Activated CD4-positive, alpha-beta memory T cell treated with anti-CD3 and anti-CD28 coated beads for 36 hours (primary cell): ENCODE measurements at places on chromosomes 16 and 17. TPM values are rescaled to one million over a fixed set of nuclear protein-coding genes. Genes with fewer than 3 reads are reported as not detected.
A peak's percentile ranks its signal among the peaks of the same experiment; 100 is the strongest.

GRCh38 chr16:86072328-86073102, 173.6 kb downstream of the IRF8 start:
- H3K4me1 ChIP-seq, result no peaks in the 10 kb centered on the region
- peak; percentile 57 for DNase-seq
- H3K27ac ChIP-seq, result no peak overlapping the region
- no peaks in the 10 kb centered on the region for H3K36me3 ChIP-seq
- peaks cover 20% of the 10 kb centered on the region for H3K27me3 ChIP-seq
- H3K4me3 ChIP-seq, result no peak overlapping the region

Gene HEATR9
- 0.24 TPM for total RNA-seq

GRCh38 chr17:62968445-62968923, 2.4 kb downstream of the TANC2 start:
- H3K4me1 ChIP-seq, result peaks cover 28% of the 10 kb centered on the region
- no peaks in the 10 kb centered on the region for H3K36me3 ChIP-seq
- no peak overlapping the region for H3K27ac ChIP-seq

Gene GLG1
- total RNA-seq, result 58.1 TPM

- no peak overlapping the region for H3K27ac ChIP-seq
- no peak overlapping the region for H3K4me3 ChIP-seq
- DNase-seq, result no peak
- peaks cover 7% of the 10 kb centered on the region for H3K4me1 ChIP-seq
- peaks cover 4% of the 10 kb centered on the region for H3K27me3 ChIP-seq
These were observed 41.5 kb upstream of the CBFA2T3 start for GRCh38 chr16:89018282-89019158.

Gene AHSP
- not detected for total RNA-seq

GRCh38 chr17:52378860-52379259, 220.3 kb upstream of the CA10 start:
- H3K27me3 ChIP-seq, result peaks cover 1% of the 10 kb centered on the region
- no peak overlapping the region for H3K4me3 ChIP-seq
- DNase-seq, result no peak
- no peaks in the 10 kb centered on the region for H3K4me1 ChIP-seq
- H3K36me3 ChIP-seq, result no peaks in the 10 kb centered on the region

- peak; percentile 79 for DNase-seq
- no peak overlapping the region for H3K4me3 ChIP-seq
- H3K27me3 ChIP-seq, result no peaks in the 10 kb centered on the region
- no peak overlapping the region for H3K27ac ChIP-seq
- peaks cover 39% of the 10 kb centered on the region for H3K4me1 ChIP-seq
These were observed 32.0 kb downstream of the MBTPS1 start for GRCh38 chr16:84084570-84085270.

Gene ATP6V0C
- 111 TPM for total RNA-seq

- H3K4me3 ChIP-seq, result no peak overlapping the region
- H3K4me1 ChIP-seq, result no peaks in the 10 kb centered on the region
- no peaks in the 10 kb centered on the region for H3K36me3 ChIP-seq
- H3K27me3 ChIP-seq, result peaks cover 1% of the 10 kb centered on the region
These were observed 74.3 kb downstream of the AXIN2 start for GRCh38 chr17:65487161-65487560.
